ENCODE measurements at places on chromosomes 4 and X.

GRCh38 chr4:165293927-165294649, 33.4 kb upstream of the MSMO1 start:
- no peak for DNase-seq

- DNase-seq, result no peak
Measured at GRCh38 chr4:5451243-5451642, 257.1 kb downstream of the EVC2 start.

- DNase-seq, result no peak
Measured at GRCh38 chr4:67546971-67547370, 1.7 kb upstream of the CENPC start.

- no peak for DNase-seq
Measured at GRCh38 chrX:14084466-14084865, 54.8 kb upstream of the GEMIN8 start.

- no peak for DNase-seq
Measured at GRCh38 chr4:98601708-98602107, 56.7 kb downstream of the TSPAN5 start.

DNA sequence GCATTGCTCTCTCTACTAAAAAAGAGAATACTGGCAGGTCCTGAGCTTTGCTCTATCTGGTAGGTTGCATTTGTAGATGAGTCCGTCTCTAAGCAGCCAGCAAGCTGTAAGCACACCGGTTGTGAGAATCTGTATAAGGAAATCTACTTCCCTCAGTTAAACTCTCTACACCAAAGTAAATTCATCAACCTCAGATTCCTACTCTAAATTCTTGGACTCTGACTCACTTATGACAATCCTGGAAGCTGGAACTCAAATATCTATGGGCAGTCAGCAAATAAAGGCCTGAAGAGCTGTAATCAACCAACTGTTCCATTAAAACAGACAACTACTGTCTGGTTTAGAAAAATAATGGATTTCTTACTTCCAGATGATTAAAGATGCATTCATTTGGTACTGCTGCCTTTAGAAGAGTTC, 37.9 kb downstream of the FAT1 start:
- DNase-seq, result no peak

GRCh38 chrX:110519906-110520452, 161.3 kb downstream of the RTL9 start:
- no peak for DNase-seq

DNA sequence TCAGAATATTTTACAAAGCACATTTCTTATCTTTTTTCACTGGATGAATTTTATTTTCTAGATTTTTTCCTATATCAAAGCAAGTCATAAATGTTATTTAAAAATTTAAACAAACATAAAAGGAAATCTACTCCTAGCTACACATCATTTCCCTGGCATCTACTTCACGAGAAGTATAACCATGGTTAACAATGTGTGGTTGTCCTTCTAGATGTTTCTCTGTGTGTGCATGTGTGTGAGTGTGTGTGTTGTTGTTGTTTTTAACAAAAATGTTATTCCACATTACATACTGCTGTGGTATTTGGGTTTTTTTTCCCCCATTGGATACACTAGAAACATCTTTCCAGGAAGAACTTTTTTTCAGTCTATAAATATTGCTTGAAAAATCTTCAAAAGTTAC, 103.1 kb downstream of the CHIC2 start:
- no peak for DNase-seq

GRCh38 chrX:22095856-22096255, 63.7 kb downstream of the PHEX start:
- no peak for DNase-seq

- DNase-seq, result no peak
Measured at GRCh38 chrX:48976086-48976485, 4.4 kb upstream of the KCND1 start.

- peak; percentile 36 for DNase-seq
Measured at GRCh38 chrX:38561126-38561868, at the start of gene TSPAN7. TSPAN7 (plus strand) TSS chrX:38561542; CDS start chrX:38561547, 5 bp downstream.

DNA sequence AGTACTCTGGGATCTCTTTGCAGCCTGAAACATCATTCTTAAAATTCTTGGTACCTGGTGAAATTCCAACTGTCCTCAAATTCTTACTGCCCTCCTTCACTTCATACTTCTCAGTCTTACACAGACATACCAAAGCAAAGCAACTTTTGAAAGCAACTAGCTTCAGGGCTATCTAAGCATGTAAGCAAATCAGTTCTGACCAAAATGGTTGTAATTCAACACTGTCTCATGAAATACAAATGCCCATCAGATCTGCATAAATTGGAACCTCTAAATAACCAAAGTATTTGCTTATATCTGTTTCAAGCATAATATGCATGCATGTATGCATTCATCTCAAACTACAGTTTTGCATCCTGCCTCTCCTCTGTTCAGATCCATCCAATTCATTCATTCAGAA, 308.1 kb upstream of the PPARGC1A start:
- DNase-seq, result no peak

- no peak for DNase-seq
Measured at GRCh38 chrX:18278449-18278848, 57.8 kb upstream of the BEND2 start.
